ENCODE measurements at places on chromosomes 13 and 19.
A peak's percentile ranks its signal among the peaks of the same experiment; 100 is the strongest.

- peak; percentile 14 for DNase-seq
Observed at GRCh38 chr13:110228936-110229904, 77.7 kb downstream of the COL4A1 start.

- DNase-seq = no peak
Observed at GRCh38 chr13:21898945-21899344, 228.1 kb downstream of the FGF9 start.

DNA sequence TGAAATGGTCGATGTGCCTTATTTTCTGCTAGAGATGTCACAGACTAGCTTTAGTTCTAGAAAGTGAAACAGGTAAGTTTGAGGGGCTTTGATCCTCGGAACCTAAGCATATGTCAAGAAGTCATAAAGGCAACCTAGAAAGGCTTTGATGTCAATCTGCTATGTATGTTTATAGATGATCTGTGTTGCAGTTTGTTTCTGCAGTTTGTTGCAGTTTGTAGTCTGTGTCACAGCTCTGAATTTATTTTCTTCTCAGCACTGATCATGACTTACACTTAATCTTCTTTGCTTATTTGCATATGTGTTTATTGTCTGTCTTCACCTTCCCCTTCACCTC is 5.9 kb downstream of the LSM14A start:
- no peak for DNase-seq

DNA sequence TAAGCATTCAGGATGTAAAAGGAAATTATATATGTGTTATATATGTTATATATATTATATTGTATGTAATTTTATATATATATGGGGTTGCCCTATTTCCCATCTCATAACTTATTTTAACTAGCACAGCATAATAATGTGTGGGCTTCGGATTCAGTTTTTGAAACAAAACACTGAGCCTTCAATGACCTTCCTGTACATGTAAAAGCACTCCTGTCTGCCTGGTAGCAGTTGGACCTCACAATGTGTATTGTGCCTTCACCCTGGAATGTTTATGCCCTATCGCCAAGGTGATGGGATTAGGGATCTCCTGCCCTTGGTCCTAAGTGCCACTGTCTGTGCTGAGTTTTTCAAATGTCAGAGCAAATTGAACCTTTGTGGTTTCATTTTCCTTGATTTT is 968.8 kb downstream of the TUBA3C start:
- peak; percentile 25 for DNase-seq

- DNase-seq = no peak
Observed at GRCh38 chr13:24276861-24277260, 32.5 kb upstream of the C1QTNF9 start.
